ENCODE measurements at places on chromosomes 7 and 10.
A peak's percentile ranks its signal among the peaks of the same experiment; 100 is the strongest.

DNA sequence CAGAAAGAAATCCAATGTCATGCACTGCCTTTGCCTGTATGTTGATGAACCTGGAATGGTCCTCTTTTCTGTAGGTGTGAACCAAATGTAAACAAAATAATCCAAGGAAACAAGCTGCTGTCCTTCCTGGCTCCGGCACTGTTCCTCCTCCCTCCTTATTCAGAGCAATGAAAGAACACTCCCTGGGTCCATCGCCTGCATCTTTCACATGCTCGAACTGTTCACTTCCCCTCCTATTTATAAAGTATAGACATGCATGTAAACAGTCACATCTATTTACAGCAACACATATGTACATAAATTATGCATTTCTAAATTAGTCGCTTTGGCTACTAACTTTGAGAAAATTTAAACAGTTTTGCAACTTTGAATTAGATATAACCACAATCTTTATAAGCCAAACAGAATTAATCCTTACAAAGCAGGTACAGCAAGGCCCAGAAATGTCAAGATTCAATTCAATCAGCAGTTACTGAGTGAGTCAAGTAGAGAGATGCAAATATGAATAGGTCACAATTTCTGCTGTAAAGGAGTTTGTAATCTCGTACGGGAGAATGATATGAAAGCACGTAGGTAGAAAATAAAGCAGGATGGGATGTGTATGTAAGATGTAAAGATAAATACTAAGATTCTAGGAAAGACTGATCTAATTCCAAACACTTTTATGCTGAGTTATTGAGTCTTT is 162.6 kb downstream of the PIP4K2A start:
- no peak for DNase-seq

- DNase-seq, result no peak
Measured at GRCh38 chr10:38038107-38038931, 27.8 kb downstream of the ZNF33A start.

DNA sequence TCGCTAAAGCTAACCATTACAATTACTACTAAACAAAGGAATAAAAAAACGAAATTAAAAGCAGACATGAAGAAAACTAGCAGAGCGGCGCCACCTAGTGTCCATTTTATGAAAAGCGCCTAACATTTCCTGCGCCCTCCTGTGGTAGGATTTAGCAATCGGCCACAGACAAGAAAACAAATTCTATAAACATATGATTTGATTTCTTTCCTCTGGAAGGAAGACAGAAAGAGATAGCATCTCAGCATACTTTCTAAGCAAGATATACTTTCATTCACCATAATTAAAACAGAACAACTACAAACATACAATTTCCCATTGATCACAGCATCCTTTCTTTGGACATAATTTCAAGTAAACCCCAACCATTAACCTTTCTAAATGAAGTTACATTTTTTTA is 337.7 kb upstream of the NPVF start:
- no peak for DNase-seq

- DNase-seq, result no peak
Measured at GRCh38 chr7:3301831-3302618, 973 bp downstream of the SDK1 start.

- DNase-seq, result no peak
Measured at GRCh38 chr10:80275135-80275498, 14.3 kb downstream of the MAT1A start.

DNA sequence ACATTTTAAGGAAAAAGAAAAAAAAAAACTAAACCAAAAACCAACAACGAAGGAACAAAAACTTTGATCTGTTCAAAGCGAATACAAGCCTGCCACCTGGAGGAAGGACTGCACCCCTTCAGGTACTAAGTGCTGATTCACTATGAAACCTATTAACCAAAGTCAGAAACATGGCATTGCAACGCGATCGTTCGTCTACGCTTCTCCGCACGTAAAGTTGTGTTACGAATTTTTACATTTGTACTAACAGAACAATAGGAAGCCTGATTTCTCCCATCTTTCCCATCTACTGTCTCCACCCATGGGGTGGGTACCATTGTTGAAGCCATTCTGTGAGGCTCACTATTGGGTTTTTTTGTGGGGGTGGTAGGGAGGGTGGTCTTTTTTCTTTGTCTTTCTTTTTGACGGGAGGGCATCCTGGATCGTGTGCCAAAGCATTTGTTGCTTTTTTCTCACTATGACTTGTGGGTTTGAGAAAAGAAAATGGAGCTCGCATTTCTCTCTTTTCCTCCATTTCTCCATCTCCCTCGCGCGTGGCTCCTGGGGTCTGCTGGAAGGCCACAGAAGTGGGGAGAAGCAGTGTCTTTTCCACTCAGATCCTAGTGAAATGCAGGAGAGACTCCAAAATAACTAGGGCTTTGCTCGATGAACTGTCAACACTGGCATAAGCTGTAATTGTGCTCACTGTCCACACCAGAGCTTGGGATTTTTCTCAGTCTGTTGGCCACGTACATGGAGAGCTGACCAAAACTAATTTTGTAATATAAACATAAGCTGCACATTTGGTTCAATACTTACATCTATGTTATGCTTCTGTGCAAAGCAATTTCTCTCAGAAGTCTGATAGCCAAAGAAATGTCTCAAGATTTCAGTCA is 100.9 kb upstream of the YAE1 start:
- no peak for DNase-seq

DNA sequence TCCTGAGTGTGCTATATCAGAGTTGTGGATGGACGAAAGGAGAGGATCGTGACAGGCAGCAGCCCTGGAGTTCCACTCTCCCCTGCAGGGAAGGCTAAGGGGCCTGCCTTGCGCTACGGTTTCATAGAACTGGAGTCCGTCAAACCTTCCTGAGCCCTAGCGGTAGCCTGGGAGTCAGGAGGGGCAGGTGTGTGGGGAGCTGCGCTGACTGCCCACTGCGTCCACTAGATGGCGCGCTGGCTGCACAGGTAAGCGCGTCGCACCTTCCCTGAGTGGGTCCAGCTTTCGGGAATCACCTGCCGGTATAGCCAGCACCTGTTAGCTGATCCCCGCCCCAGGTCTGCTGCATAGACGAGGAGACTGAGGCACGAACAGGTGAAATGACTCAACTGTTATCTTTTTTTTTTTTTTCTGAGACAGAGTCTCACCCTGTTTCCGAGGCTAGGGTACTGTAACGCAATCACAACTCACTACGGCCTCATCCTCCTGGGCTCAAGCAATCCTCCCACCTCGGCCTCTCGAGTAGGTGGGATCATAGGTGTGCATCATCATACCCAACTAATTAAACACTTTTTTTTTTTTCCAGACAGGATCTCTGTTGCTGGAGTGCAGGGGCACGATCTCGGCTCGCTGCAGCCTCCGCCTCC is 20.2 kb upstream of the BAIAP2L1 start:
- DNase-seq, result no peak

DNA sequence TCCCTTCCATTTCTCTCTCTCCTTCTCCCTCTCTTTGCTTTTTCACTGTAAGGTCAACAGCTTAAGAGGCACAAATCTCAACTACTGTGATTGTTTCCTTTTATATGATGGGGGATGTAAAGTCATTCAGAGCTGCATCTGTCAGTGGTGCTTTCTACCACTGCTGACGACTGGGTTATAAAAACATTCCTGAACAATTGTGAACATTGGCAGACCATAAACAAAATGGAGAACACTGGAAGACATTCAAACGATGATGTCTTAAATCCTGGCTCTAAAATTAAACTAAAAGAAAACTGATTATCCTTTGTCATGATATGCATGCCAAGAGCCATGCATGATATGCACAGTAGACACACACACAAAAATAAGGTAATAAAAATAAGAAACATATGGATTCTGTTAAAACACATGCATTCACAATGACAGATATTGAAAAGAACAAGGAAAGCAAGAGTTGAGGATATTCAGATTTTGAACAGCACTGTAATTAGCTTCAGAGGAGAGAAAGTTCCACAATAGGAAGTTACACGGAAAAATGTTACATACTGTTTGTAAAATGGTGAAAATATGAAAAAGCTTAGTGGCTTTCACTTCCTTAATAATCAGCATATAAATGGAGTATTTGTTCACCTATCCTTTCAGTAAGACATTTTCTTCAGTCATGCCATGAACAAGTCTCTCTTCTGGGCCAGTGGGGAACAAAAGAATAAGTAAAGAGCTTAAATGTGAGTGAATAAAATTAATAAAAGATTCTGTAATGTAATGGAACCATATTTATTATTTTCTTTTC is 89.2 kb downstream of the RNLS start:
- DNase-seq, result no peak

DNA sequence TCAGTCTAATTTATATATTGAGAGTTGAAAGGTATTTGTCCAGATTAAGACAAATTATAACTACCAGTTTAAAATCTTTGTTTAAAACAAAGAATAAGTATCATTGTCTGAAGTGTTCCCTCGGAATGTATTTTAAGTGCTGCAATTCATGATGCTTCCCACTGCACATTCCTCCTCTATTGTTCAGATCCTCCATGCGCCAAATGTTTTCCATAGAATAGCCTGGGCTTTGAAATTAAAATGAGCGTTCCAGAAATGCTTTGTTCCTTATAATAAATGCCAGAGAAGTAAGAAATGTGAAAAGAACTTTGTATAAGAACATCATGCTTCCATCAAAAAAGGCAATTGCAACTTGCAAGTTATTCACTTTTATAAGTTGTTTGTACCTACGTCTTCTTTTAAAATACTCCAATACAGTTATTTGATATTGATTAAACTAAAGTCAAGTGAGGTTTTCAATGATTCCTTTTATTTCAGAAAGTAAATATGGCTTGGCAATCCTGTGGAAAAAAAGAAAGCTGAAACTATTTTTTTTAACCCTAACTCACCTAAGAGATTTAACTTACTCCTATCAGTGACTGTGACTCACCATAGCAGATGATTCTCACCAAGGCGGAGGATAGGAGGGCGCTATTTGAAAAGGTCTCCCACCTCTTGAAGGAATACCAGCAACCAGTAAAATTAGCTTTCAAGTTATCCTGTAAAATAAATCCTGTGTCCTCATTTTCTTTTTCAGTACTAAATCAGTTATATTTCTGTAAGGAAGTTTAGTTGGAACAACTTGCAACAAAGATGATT is 85.8 kb downstream of the CTNNA3 start:
- no peak for DNase-seq

- no peak for DNase-seq
Measured at GRCh38 chr7:85489498-85489897, 302.6 kb upstream of the SEMA3D start.

DNA sequence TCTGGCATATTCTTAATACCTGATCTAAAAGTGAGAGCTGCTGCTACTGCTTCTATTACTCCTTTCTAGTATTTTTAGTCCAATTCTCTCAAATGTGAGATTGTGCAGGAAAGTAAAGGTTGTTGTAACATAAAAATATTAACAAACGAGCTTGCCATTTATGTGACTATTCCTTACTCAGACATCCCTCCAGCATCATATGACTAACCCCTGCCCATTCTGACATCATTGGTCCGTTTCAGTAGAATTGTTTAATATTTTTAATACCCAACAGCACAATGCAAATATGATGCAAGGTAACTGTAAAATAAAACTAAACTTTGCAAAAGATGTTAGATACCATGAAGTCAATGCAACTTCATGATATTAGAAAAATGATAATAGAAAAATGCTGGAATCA is 83.6 kb downstream of the CFAP58 start:
- DNase-seq, result no peak

DNA sequence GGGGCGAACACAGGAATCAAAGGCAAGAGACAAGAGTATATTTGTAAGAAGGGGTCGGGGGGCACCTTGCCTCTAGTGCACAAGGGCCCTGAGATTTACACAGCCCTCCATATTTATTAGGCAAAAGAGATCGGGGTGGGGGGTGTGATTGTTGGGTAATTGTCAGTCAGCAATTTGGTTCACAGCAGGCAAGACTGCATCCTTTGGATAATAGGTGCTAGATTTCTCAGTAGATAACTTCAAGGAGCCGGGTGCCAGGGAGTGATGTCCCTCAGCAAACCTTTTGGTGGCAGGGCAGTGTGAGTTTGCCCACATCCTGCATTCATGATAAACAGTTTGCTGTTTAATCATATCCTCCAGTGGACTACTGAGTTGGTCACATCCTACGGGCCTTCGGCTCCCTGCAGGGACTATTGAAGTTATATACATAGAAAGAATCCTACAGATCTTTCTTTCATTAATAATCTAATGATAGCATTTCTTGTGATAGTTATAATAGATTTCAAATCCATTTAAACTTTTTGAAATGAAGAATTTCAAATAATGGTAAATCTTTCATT is 178.5 kb downstream of the GNAI1 start:
- no peak for DNase-seq

GRCh38 chr10:45368181-45368580 is 5.8 kb upstream of the ALOX5 start:
- no peak for DNase-seq

- no peak for DNase-seq
Measured at GRCh38 chr7:155948845-155949244, 136.6 kb upstream of the SHH start.

GRCh38 chr10:103548006-103548405 is 54.5 kb downstream of the NEURL1 start:
- no peak for DNase-seq

DNA sequence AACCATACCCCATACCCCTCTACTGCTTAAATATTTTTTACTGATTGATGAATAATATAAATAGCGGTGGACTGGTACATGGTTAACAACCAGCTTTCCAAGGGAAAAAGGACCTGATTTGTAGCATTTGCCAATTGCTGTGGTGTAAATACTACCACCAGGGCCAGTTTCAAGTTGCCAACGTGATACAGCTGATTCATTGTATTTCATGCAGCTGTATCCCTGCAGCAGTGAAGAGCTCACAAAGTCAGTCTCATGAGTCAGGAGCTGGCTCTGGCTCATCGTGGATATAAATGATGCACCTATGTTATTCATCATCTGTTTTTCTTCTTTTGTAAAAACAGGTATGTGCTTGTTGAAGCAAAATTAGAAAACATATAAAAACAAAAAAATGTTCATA is 15.2 kb downstream of the CALML5 start:
- DNase-seq, result no peak

- peak; percentile 4 for DNase-seq
Measured at GRCh38 chr10:59965899-59966650, 59.7 kb upstream of the CCDC6 start.

DNA sequence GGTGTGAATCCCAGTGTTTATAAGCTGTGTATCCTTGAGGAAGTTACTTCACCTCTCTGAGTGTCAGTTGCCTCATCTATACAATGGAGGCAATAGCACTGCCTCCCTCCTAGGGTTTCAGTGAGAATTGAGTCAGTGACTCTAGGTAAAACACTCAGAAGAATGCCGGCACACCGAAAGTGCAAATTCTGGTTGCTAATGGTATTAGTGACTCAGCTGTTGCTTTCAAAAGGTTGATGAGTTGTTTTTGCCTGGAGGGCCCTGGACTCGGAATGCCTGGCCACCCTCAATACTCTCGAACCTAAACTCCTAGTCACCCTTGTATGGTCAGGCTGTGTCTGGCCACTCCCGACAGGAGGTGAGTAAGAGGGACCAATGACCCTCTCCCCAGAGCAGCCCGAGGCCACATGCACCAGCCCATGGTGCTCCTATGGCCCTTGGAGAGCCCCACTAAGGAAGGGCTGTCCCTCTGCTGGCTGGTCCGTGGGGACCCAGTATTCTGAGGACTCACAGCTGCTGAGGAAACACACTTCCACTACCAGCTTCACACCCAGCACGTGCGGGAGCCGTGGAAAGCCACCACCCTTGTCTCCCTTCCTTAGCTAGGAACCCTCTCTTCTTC is 60.2 kb downstream of the CALML3 start:
- no peak for DNase-seq
